ENCODE measurements at places on chromosomes 3 and 15.

- no peak for DNase-seq
These were observed 234.7 kb upstream of the GPR149 start for GRCh38 chr3:154664714-154665113.

GRCh38 chr15:42141795-42142667 lies 14.4 kb downstream of the PLA2G4F start:
- no peak for DNase-seq

DNA sequence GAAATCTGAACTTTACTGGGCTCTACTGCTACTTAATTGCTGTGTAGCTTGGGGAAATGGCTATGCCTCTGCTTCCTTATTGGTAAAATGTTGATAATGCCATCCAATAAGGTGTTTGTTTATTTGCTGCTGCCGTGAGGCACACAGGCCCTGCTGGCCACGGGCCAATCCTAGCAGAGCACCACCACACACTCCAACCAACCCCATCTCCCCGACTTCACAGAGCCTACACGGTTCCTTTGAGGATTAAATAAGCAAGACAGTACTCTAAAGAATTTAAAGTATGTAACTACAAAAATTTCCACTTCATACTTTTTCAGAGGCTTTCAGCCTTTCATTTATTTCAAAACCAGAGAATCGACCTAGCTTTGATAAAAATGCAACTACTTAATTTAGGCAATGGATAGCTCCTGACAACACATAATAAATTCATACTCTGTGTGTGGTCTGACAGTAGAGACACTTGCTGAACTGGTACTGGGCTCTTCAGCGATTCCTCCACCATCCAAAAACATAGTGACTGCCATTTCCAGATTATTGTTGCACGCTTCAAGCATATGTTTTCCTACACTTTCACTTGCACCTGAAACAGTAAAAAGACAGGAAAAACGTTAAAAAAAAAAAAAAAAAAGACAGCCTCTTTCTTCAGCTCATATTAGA lies 25.3 kb downstream of the UBXN7 start:
- peak; percentile 50 for DNase-seq

DNA sequence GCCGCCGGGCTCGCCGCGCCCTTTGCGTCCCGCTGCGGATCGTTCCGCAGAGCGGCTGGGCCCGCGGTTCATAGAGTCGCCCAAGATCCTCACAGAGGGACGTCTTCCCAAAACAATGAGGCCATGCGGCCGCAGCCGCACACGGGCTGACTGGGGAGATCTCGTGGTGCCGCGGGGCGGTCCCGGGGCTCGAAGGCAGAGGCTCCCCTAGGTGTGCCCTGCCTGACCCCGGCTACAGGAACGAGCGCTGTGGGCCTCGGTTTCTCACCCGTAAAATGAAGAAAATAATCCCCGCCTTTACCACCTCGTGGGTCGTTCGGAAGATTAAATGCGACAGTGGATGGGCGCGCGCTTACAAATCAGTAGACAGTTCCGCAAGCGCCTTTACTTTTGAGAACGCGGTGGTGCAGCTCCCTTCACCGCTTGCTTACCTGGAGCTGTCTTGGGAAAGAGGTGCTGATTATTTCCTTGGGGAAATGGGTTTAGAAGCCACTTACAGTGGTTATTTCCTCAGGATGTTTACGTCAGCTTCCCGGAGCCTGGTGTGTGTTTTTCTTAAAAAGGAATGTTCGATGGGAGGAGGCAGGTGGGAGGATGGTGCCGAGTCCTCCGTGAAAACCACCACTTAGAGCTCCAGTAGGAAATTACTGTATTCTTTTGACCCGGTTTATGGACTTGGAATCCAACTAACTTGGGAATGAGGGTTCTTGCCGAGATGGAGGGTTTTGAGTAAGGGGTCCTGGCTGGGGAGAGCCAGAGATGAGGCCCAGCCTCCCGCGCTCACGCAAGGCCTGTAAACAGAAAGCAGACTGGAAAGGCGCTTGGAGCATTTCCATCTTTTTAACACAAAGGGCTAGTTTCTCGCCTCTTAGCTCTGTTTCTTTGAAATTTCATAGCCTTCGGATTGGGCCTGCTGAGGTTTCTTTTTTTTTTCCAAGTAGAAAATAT lies 1.9 kb upstream of the MEX3B start:
- DNase-seq = no peak

DNA sequence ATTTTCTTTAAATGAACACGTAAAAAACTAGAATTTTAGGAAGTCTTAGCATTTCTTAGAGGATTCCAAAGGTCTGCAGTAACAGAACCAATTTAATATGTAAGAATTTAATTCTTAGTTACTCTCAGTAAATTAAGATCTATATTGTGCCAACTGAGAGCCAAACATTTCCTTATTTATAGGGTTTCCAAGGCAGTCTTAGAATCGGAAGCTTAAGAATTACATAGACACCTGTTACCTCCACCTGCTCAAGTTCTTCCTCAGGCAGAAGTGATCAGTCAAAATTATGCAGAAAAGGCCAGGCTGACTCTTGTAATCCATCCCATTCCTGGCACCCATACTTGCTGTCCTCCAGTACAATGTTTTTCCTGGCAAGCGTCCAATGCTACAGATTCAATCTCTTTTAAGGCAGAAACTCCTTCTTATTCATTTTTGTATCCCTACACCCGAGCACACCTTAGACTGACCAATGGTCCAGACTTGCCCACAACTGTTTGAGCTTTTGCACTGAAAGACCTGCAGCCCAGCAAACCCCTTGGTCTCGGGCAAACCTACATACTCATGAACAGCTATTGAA lies 64.3 kb downstream of the NCEH1 start:
- DNase-seq = no peak

GRCh38 chr15:42152921-42153698 lies 3.3 kb downstream of the PLA2G4F start:
- no peak for DNase-seq

GRCh38 chr3:110767156-110767555 lies 304.5 kb upstream of the NECTIN3 start:
- no peak for DNase-seq
